ENCODE measurements at places on chromosomes 7 and 10.

DNA sequence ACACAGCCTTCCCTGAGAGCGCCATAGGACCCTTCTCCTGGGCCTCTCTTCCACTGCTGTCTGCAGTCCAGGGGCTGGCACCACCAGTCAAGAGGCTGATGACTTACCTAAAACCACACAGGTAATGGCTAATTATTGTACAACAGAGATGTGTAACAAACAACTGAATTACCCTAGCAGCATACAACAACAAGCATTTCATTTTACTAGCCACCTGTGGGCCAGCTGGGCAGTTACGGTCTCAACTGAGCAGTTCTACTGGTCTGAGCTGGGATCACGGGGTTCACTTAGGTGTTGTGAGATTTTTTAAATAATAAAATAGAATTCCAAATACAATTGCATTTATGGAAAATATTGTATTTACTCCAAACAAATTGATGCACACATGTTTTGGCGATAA is 431.9 kb downstream of the TNS3 start:
- DNase-seq: no peak

GRCh38 chr7:95861041-95861440 is 88.7 kb downstream of the DYNC1I1 start:
- no peak for DNase-seq

DNA sequence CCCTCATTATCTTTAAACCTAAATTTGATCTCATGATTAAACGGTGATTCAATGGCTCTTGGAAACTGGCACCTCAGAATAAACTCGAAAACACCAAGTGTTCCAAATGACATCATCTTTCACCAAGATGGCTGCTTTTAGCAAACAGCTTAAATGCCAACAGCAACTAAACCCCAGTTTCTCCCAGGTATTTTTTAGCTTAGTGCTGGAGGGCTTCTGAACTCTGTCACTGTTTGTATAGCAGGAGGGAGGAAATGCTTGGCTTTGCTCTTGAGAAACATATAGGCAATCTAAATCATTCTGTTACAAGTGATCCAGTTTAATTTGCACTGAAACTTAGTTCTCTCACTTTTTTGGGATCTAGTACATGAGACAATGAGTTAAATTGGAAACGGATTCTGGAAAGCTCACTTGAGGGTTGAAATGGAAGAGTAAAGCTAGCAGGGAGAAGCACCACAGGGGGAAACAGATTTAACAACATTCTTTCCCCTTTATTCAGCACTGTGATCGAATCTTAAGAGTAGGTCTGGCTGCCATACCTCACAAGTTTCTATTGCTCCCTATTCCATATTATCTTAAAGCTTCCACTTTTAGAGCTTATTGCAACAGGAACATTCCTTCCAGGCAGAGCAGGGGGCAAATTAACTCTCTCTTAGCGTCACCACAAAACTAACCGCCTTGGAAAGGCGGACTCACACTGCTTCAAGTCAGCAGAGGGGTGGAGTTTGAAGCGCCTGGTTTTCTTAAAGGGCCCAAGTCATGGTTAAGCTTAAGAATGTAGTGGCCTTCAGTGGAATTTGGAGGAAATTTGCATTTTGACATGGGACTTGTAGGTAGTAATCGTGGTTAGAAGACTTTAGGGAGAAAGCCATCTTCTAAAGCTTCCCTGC is 1.8 kb upstream of the CCDC6 start:
- DNase-seq: peak; percentile 34

DNA sequence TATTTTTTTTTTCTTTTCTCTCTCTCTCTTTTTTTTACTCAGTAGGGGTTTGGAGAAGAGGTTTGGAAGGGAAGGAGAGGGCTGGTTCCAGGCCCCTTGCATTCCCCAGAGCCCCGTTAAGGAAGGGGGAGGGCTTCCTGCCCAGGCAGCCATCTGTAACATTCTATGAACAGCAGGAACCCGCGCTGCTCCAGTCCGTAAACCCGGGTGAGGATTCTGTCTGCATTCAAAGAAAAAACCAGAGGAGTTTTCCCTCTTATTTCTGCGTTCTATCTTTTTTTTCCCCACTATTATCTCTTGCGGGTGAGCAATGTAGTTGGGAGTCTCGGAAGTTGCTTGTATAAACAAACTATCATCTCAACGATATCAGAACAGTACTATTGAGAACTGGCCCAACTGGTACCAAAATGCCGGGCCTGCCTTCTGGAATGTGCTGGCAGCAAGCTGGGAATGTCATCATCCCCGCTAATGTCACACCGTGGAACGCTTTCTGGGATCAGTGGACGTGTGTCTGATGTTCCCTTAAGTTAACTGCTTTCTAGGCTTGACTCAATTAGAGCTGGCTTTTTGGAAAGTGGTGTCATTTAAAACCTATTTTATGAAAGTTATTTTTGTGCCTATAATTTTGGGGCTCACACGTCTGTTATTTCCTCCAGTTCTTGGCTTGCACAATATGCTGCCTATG is 153.1 kb upstream of the MEOX2 start:
- no peak for DNase-seq

GRCh38 chr10:18104223-18104872 is 35.9 kb upstream of the CACNB2 start:
- DNase-seq: no peak

DNA sequence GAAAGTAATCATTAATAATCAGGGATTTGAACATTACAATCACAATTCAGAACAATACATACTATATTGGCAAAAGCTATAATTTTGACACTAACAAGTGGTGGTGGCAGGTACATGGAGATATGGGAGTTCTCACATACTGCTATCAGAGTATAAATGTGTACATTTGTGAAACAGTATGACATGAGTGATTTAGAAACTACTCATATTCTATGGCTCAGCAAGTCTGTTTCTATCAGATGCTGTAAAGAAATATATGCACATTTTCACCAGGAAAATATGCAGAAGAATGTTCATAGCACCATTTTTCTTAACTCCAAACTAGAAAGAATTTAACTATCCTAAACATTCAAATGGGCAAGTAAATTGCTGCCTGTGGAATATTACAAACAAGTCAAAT is 620.0 kb downstream of the SH2D4B start:
- no peak for DNase-seq

DNA sequence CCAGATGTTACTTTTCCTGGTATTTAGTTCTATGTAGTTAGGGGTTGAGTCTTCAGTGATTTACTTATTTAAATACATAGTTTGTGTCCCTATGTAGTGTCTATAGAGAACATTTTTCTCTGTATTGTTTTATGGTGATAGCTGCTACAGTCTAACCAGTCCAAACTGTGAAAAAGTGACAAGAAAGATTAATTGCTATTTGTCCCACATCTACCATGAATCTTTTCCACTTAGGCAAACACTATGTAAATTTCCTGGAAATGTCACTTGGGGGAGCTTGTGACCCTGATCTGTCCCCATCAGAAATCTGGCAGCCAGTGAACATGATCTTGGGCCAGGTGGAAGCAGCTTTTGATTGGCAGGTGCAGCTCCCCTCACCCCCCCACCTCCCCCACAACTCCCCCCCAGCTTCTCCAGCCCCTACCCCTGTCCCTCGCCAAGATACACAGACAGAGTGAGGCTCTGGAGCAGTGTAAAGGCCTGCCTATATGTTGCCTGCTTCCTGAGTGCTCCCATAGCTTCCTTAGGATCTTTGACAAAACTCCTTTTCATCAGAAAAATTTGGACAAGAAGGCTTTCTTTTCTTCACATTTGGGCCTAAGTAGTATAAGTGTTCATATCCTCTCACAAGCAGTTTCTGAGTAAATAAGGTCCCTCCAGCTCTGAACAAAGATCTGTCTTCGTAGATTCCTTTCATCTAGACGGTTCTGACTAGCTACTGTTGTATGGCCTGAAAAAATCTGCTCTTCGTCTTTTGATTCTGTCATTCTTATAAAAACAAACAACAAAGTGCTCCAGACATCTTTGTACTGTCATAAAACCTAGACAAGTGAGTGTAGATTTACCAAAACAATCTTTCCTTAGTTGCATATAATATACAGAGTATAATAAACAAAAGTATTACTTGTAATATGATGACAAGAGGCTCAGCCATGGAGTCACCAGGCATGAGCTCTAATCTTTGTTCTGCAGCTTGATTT is 31.5 kb upstream of the SLC13A1 start:
- DNase-seq: no peak

- DNase-seq: peak; percentile 42
Observed at GRCh38 chr7:27165996-27166530, 726 bp upstream of the HOXA9 start.
